ENCODE measurements at places on chromosomes 5 and 9.

DNA sequence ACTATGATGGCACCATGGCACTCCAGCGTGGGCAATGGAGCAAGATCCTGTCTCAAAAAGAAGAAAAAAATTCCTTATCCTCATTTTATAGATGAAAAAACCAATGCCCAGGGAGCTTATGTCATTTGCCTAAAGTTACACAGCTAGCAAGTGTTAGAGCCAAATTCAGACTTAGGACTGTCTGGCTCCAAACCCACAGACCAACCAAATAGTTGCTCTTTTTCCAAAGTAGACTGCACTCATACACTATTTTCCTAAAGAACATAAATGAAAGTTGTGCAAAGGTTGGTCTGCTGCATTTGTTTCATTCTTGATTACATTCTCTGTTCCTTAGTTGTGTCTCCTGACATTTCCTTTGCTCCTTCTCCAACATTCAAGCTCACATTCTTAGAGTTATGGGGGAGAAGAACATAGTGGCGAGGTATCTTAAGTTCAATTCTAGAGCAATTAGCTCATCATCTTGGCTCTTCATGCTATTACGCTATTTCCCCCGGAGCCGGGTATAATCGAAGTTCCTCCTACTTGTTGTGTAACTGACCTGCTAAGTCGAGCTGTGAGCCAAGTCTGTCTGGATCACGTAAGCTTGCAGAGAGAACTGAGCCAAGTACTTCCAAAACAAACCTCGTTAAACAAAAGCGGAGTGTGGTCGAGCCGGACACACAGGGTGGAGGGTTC, 138.3 kb downstream of the RFK start:
- DNase-seq = peak; percentile 66

GRCh38 chr9:109976303-109976702, 196.3 kb downstream of the PALM2AKAP2 start:
- no peak for DNase-seq

- DNase-seq = no peak
Observed at GRCh38 chr5:91070761-91071550, 312.2 kb downstream of the ARRDC3 start.

DNA sequence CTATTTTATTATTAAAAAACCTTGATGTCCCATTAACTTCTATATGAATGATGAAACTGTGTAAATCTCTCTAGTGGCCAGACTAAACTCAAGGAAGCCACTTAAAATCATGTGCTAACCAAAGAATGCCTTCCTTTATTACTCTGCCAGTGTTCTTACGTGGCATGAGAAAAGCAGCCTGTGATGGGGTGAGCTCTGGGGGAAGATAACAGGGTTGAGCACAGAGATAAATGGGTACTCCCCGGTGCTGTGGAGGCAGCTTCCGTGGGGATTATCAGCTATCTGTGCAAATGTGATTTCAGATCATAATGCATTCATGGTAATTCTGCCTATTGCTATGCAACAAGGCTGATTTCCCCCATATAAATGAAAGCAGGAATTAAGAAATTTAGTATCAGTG, 181.3 kb downstream of the CAVIN4 start:
- no peak for DNase-seq

GRCh38 chr5:113218906-113219517, 215.8 kb downstream of the TSSK1B start:
- DNase-seq = no peak

- no peak for DNase-seq
Observed at GRCh38 chr9:20553558-20554149, 68.6 kb downstream of the MLLT3 start.

- peak; percentile 18 for DNase-seq
Observed at GRCh38 chr5:77367741-77368140, 124.4 kb downstream of the WDR41 start.

DNA sequence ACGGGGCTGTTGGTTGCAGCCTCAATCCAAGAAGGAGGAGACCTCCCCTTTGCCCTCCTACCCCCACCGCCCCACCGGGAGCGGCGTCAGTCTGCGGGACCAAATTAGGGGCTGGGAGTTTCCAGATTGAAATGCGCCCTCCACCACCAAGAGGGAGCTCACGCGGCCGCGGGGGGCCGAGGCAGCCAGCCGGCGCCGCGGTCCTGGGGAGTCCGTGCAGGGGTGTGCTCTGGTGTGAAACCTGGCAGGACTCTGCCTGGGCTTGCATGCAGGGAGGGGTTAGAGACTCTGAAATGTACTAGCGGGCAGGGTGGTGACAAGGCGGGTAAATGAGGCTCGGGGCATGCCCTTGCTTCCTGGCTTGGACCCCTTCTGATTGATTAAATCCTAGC, 989 bp upstream of the FBN2 start:
- DNase-seq = no peak

GRCh38 chr5:180156141-180156540, 52.9 kb downstream of the RASGEF1C start:
- DNase-seq = no peak

GRCh38 chr9:97769208-97769607, 72.1 kb upstream of the XPA start:
- DNase-seq = peak; percentile 7

DNA sequence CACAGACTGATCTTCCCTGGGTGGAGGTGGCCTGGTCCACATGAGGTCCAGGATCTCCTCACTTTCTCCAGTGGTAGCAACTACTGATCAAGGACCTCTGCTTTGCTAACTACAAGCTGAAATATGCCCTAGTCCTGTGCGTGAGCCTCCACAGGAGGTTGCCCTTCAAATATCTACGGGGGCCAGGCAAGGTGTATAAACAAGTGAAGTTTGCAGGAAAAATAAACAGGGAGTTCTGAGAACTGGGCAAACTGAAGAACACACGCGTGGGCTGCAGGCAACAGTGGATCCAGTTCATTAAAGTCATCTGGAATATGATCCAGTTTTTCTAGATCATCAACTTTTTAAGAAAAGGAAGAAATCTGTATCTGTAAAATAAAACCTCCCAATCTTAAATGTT, 167.5 kb upstream of the NR3C1 start:
- no peak for DNase-seq

- DNase-seq = no peak
Observed at GRCh38 chr5:113240951-113241726, 193.7 kb downstream of the TSSK1B start.

- no peak for DNase-seq
Observed at GRCh38 chr5:113632996-113633395, 119.5 kb downstream of the YTHDC2 start.

- DNase-seq = no peak
Observed at GRCh38 chr9:101212661-101213060, 172.1 kb downstream of the BAAT start.

DNA sequence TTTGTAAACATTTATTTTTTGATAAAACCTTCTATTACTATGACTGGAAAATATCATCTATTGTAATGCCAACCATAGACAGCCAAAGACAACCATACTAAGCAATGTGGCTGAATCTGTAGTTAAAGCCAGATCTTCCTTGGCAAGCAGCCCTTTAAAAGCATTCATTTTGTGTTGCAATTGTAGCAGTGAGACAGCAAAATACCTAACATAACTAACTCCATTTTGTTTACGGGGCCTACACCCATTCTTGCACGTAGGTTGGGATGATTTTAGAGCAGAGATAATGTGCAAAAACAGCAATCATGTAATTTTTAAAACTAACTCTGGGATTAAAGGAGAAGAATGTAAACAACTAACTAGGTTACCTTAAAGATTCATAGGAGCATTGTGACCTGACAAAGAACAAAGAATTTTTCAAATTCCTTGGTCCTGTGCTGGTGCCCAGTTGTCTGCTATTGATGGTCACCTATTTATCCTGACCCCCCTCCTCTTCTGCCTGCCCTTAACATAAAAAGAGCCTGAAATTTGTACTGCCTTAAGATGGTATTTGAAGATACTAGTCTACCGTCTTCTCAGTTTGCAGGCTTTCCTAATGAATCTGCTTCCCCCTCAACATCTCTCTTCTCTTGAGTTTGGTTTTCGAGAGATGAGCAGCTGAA, 10.6 kb downstream of the IFNA1 start:
- peak; percentile 32 for DNase-seq
